ENCODE measurements at places on chromosomes 2 and 18. TPM values are rescaled to one million over a fixed set of nuclear protein-coding genes. Genes with fewer than 3 reads are reported as not detected.

DNA sequence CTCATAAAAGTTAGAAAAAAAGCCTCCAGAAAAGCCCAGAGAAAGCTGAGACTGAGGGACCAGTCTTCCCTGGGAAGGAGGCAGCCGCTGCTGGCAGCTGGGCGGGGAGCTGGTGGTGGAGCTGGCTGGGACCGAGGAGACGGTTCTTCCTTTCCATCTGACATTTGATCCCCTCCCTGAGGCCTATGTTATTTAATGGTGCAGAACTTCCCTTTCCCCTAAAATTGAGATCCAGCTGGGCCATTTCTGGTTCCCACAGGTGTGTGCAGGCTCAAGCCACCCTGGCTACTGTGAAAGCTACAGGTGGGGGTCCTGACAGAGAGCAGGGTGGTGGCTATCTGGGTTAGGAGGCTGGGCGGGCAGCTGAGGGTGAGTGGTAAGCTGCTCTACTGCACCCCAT lies 81.5 kb upstream of the FZD7 start:
- no peak for DNase-seq

- DNase-seq: no peak
These were observed 82.7 kb downstream of the COL5A2 start for GRCh38 chr2:189096769-189097447.

DNA sequence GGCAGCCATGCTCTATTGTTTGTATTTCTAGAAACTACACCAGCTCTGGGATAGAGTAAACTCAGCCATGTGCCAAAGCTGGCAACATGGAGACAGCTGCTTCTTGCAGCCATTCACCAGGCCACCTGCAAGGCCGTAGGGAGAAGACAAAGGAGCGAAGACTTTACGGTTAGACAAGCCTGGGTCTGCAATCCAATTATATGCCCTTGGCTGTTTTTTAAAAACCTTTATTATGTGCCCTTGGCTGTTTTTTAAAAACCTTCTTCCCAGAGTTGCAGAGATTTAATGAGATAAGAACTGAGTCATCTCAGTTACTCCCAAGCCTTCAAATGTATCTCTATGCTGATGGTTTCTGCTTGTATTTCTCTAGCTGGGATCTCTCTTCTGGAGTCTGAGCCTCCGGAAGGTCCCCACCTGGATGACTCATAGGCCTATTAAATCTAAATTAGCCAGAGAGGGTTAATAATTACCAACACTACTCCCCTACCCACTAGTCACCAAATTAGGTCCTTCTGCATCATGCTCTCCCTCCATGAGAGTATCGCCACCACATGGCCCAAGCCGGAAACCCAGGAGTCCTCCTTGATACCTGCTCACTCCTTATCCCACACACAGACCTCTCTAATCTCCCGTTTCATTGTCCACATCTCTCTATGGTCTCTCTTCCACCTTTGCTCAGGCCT lies 17.5 kb upstream of the DPP4 start:
- no peak for DNase-seq

The PRSS56 gene
- total RNA-seq: 3.2 TPM

The UPP2 gene
- total RNA-seq: not detected
